Suppressor macrophage treated with lipopolysaccharide for 4 hours (primary cell): ENCODE measurements at places on chromosomes 2 and 18.

DNA sequence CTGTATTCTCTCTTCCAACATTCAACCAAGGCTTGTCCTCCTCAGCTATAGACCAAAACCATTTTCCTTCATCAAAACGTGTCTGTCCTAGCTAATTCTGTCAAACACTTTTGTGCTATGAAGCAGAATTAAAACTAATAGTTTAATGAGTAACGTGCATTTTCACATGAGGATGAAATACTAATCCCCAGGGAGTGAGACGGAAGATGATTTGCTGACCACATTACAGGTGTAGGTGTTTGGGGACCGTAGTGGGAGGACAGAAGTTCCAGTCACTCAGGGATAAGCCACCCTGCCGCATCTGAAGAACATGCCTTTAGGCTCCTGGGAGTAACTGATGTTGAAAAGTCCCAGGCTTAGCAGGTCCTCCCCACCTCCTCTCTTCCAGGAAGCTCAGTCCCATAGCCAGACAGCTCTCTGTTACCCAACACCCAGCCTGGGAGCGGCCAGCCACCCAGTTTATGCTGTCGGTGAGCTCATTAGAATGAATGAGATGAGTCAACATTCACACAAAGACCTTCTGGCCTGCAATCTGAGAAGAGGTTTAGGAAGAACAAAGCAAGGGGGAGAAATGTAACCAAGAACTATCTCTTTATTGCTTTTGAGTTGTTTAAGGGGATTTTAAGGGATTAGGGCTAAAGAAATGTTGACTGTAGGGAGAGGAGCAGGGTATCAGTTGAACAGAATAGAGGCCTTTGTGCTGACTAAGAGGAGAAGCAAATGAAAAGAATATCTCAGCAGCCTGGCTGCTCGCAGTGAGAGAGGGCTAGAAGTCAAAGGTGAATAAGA lies 122.5 kb downstream of the FOXI3 start:
- peak; percentile 28 for DNase-seq

DNA sequence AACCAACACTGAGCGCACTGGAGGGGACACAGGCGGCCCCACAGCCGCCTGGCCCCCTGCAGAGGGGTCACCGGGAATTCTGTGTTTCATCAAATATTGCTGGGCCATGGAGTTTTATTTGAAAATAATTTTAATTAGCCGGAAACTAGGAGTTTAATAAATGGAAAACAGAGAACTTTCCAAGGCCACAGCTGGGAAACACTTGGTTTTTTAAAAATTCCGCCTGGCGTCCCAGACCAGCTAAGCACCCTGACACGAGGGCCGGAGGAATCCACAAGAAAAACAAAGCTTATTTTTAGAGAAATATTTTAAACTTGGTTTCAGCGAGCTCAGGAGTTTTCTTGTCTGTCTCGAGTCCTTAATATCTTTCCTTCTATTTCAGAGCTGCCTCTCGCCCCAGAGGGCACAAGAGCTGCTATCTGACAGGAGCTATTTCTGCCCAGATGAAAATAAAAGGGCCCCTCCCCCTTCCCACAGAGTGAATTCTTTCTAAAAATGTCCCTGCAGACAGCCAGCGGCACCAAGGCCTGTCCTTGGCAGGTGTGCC lies 8.2 kb downstream of the ZFP36L2 start:
- DNase-seq = no peak

DNA sequence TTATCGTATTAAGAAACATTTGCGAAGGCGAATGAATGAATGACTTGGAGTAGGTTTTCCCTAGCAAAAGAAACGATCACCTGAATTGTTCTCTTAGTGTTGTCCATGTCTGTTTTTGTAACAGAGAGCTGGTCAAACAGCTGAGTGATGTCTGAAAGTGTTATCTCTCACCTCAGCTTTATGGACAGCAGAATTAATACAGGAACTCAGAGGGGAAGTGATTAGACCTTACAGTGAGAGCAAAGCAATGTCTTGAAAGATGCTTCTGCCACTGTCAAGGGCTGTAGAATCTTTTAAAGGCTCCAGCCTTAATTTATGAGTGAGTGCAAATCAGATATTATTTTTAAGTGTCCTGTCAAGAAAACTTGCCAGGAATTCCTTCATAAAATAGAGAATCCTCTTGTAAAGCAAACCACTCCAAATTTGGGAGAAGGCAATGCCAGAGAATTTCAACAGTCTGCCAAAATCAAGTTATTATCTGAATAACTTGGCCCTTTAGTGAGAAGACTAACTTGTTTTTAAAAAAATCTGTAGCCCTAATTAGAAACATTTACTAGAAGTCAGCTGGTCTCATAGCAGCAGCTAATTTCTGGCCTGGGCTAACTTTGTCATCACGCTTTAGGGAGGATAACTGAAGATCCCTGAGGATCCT lies 60.7 kb downstream of the CDC42EP3 start:
- DNase-seq = no peak

DNA sequence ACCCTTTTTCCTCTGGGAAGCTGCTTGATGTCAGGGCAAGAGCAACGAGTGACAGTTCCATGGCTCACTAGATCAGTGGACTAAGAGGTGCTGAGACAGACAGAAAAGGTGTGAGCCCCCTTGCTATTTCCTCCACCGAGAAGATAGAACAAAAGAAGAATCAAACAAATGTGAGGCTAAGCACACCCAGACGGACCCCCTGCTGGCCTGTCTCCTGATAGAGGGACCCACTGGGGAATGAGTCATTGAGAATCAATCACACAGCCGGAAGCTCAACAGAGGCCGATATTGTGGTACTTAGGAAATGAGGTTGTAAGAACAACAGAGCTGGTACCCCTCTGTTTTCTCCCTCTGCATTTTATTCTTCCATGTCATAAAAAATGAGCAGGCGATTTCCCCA lies 89.8 kb upstream of the TEX51 start:
- DNase-seq = no peak

DNA sequence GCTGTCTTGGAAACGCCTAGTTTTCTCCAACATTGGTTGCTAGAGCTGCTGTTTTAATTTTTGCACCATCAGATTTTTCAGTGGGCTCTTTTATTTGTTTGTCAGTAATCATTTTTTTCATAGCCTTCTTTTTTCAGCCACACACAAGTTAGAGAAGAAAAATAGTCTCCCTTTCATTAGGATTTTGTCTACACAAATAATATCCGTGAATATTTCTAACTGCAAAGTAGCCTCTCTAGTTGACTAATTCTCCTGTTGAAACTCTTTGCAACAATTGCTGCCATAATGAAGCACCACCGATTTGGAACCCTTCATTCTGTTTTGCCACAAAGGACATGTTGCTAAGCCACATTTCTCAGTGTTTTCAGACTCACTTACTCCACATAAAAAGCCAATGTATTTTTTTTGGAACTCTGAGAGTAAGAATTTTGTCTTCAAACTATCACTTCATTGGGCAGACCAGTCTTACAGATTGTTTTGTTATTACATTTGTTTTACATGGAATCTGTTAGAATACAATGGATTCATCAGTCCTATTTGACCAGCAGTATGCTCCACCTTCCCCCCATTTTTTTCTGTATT lies 9.6 kb downstream of the KCNJ3 start:
- no peak for DNase-seq

DNA sequence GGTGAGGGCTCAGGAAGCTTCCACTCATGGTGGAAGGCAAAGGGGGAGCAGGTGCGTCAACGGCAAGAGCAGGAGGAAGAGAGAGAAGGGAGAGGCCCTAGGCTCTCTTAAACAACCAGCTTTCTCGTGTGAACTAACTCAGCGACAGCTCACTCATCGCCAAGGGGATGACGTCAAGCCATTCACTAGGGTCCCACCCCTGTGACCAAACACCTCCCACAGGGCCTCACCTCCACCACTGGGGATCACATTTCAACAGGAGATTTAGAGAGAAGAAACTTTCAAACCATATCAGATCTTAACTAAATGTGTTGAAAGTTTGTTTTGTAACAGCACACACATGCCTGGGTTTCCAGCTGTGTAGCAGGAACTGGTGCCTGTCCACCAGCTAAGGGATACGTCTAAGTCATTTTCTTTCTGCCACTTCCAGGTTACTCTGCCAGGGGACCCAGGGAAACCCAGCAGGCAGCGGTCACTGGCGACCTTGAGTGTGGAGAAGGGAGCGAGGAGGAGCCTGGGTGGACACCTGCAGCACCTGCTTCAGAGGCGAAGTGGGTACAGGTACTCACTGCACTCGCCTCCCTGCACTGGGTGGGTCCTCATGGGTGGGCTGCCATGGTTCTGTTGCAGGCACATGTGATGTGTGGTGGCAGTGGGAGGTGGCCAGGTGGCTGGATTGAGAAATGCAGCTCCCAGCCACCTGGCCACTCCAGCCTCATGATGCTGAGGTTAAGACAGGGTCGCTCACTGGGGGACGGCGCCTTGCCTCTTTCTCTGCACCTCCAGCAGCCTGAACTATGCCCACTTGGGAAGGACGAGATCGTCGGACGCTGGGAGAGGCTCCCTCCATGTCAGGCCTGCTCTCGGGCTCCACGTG lies 8.4 kb upstream of the GPC1 start:
- no peak for DNase-seq

- no peak for DNase-seq
Measured at GRCh38 chr2:68915393-68915792, 37.3 kb downstream of the GKN2 start.

DNA sequence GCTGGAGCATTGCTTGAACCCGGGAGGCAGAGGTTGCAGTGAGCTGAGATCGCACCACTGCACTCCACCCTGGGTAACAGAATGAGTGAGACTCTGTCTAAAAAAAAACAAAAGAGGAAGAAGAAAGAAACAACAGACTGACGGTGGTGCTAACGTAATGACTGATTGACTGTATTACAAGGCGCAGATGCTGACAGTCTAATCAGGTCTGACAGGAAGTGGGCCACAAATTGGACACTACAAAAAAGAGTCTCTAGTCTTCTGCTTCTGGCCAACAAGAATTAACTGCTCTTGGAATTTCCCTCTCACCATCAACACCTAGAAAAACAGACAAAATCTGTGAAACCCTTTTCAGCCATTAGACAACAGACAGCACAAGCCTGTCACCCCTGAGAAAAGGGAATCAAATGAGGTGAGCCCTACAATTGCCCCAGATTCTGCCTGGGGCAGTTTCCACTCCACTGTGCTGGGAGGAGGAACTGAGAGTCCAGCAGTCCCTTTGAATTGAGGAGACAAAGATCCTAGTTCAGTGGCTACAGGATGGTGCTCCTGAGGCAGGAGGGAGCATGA lies 43.3 kb downstream of the SNED1 start:
- peak; percentile 9 for DNase-seq

- no peak for DNase-seq
Measured at GRCh38 chr2:1283020-1283801, 130.1 kb upstream of the TPO start.

- DNase-seq = no peak
Measured at GRCh38 chr2:82075875-82076274, 1771.3 kb upstream of the LRRTM1 start.

GRCh38 chr2:232534940-232535651 lies 4.4 kb upstream of the CHRNG start:
- no peak for DNase-seq

- DNase-seq = no peak
Measured at GRCh38 chr2:169034256-169034655, 3.1 kb upstream of the ABCB11 start.

- peak; percentile 46 for DNase-seq
Measured at GRCh38 chr2:229133155-229133772, 137.8 kb downstream of the PID1 start.
